Kidney tubule cell (primary cell): ENCODE measurements at places on chromosomes 6 and 20.

DNA sequence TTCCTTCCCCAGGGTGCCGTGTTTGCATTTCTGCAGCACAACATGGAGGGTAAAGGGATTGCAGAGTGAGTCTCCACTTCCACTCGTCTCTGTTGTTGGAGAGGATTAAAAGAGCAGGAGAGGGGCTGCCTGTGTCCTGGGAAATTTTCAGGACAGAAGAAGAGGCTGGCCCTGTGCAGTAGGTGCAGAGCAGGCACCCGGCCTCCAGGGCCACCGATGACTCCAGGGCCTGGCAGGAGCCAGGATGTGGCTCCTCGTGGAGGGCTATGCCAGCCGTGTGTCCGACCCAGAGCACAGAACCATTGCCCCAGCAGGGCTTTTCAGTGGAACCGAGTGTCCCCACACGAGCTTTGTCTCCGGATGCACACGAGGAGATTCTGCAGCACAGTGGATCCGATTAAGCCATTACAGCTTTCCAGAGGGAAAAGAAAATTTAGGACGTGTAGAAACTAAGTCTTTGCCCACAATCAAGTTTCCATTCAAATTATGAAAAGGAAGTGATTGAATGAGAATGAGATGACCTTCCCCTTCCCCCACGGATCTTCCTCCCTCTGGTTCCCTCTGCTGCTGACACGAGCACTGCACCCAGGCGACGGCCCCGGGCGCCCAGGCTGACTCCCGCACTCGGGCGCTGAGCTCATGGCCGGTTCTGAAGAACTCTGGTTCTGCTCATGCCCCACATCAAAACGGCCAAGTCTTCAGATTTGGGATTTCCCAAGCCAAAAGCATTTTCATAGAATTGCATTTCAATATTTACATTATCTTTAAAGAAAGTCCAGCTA is 43.1 kb upstream of the UNC93A start:
- DNase-seq: no peak

- peak; percentile 82 for DNase-seq
These were observed 51.1 kb downstream of the GTF2H5 start for GRCh38 chr6:158219228-158219627.

- no peak for DNase-seq
These were observed 52.9 kb downstream of the NEDD9 start for GRCh38 chr6:11179419-11180202.

GRCh38 chr20:50308166-50308512 is 117.5 kb downstream of the CEBPB start:
- DNase-seq: no peak

DNA sequence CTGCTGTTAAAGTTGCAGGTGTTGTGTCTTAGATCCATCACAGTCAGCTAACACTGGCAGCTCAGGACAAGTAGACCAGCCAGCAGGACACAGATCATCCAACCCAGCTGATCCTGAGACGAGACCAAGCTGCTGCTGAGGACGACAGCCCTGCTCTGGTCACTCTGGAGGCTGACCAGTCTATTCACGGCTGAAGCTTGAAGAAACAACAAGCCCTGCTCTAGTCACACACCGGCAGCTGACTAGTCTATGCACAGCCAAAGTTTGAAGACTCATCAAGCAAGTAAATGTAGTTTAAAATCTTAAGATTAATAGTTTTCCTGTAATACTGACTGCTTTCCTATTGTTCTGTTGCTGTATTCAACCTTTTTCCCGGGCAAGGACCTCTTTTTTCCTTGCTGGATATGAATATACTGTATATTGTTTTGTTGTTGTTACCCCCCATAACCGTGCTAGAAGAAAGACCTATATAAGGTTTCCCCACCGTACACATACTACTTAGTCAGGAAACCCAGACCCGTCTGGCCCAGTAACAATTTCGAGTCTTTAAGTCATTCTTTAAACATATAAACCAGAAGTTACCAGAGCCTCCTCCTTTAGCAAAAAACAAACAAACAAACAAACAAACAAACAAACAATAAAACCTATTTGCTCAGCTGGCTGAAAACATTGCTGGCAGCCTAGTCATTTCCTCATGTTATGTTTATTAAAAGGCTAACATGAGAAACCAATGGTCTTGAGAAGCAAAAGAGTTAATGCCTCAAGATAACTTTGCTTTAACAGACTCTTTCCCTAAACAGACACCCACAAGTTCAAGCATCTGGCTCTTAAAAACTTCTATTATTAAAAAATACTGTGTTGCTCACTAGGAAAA is 16.7 kb upstream of the GSTA3 start:
- no peak for DNase-seq

DNA sequence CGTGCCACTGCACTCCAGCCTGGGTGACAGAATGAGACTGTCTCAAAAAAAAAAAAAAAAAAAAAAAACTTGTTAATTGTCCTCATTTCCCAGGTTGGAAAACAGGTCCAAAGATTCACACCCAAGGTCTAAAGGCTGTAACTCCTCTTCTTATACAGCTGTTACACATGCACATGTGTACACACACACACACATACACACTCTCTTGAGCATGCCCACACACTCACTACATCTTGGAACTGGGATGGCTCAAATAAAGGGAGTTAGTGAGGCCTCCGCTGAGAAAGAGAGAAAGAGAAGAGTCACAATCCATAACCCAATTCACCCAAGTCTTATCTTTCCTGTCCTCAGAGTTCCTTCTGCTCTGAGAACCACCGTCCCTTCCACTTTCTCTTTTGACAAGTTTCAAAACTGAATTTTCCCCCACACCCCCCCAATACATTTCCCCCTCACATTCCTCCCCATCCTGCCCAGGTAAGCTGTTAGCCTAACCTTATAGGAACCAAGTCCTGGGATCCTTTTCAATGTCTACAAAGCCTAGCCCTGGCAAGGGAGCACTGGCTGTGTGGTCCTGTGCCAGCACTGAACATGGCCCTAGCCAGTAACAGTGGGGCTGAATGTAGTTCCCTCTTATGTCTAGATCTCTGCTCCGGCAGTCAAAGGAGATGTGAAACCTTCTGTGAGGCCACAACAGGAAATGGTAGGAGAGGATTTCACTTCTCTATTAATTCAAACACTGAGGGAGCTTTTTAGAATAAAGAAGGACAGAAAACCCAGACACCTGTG is 3.2 kb upstream of the HLA-DMB start:
- no peak for DNase-seq

DNA sequence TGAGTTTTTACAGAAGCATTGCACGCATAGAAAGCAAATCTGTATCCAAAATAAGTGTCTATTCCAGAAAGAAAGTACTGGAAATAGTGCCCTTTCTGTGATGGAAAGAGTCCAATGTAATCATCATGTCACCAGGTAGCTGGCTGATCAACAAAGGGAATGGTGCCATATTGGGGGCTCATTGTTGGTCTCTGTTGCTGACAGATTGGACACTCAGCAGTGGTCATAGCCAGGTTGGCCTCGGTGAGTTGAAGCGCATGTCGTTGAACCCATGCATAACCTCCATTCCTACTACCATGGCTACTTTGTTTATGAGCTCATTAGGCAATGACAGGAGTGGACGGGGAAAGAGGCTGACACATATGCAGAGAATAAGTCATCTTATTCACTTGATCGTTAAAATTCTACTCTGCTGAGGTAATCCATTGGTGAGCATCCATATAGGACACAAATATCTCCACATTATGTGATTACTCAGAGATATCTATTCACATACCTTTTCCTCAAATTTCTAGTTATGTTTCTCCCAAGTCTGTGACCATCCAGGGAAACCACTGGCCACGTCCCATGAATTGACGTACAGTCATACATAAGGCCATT is 560.5 kb downstream of the HAO1 start:
- peak; percentile 69 for DNase-seq

DNA sequence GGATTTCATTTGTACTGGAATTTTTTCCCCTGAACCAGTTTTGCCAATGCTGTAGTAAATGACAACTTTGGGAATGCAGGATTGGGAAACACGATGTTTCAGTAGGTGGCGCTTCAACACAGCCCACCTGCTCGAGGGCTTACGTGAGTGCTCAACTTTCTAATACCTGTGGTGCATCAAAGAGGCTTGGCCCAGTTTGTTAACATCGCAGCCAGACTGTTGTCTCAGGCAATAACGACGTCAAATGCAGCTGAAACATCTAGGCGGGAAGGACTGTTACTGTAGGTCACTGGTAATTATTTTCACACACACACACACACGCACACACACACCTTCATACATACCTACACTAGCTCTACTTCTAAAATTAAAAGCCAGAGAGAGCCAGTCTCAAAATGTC is 815.5 kb upstream of the SLC35B3 start:
- peak; percentile 66 for DNase-seq

DNA sequence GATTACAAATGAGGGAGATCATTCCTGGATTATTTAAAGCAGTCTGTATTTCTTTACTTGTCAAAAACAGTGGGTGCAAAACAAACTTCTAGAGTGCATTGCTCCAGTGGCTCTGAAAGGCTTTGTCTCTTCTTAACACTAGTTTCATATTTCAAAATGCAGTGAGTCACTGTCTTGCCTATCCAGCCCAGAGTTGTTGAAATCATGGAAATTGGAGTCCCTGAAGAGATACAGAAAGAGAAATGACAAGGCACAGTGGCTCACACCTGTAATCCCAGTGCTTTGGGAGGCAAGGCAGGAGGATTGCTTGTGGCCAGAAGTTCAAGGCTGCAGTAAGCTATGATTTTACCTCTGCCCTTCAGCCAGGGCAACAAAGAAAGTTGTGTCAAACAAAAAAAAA is 11.3 kb downstream of the SLC2A12 start:
- peak; percentile 61 for DNase-seq

DNA sequence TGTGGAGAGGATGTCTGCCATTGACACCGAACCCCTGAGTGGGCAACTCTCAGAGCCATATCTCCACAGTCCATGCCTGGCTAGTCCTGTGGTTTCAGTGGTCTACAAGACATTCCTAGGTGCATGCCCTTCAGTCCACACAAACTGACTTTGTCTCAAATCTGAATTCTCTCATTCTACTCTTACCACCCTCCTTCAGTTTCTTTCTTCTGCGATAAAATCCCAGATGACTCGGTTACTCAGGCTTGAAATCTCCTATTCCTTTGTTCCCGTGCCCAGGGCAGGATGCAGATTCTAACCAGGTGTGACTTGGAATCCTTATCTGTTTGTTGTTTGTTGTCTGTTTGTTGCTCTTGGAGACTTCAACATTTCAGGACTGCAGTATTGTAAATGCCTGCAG is 9.3 kb downstream of the CDS2 start:
- DNase-seq: peak; percentile 52
